ENCODE measurements at places on chromosomes 11 and 22.

DNA sequence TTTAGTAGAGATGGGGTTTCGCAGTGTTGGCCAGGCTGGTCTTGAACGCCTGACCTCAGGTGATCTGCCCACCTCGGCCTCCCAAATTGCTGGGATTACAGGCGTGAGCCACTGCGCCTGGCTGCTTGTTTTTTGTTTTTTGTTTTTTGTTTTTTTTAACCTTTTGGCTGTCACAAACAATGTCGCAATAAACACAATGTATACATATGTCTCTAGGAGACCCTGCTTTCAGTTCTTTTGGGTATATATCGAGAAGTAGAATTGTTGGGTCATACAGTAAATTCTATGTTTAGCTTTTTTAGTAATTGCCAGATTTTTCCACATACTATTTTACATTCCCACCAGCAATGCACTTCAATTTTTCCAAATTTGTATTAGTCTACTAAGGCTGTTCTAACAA lies 28.0 kb downstream of the RBX1 start:
- DNase-seq, result no peak

- no peak for DNase-seq
These were observed 117.4 kb upstream of the B3GAT1 start for GRCh38 chr11:134529212-134530096.

DNA sequence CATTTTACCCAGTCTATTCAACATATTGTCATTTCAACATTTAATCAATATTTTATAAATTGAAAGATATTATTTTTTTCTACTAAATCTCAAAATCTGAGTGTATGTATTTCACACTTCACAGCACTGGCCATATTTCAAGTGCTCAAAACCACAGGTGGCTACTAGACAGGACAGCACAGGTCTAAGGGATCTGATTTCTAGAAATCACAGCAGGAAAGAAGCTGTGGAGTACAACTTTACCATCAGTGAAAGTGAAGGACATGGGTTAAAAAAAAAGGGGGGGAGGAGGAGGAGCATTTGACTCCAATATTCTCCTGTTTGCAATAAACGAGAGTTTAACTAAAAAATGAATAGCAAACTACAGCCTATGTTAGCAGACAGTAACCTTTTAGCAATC lies 4.5 kb downstream of the PRDM10 start:
- DNase-seq, result no peak

- no peak for DNase-seq
These were observed 59.3 kb downstream of the EHF start for GRCh38 chr11:34680206-34680605.

DNA sequence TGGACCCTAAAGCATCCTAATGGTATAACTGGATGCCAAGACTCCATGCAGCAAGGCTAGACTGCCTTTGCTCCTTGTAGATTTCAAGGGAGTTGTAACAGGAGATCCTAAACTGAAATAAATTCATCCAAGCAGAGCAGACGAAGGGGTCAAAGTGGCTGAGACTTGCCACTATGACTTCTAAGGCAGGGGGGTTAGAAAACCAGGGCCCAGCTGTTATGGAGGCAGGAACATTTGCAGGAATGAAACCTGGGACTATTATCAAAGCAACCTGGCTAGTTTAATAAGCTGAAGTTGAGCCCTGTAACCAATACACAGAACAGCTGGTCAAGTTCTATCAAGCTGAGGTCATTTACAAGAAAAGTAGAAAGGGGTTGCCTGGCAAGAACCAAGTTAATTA lies 122.2 kb upstream of the TRPC6 start:
- DNase-seq, result no peak

GRCh38 chr11:45473341-45473895 lies 187.3 kb upstream of the SYT13 start:
- no peak for DNase-seq

DNA sequence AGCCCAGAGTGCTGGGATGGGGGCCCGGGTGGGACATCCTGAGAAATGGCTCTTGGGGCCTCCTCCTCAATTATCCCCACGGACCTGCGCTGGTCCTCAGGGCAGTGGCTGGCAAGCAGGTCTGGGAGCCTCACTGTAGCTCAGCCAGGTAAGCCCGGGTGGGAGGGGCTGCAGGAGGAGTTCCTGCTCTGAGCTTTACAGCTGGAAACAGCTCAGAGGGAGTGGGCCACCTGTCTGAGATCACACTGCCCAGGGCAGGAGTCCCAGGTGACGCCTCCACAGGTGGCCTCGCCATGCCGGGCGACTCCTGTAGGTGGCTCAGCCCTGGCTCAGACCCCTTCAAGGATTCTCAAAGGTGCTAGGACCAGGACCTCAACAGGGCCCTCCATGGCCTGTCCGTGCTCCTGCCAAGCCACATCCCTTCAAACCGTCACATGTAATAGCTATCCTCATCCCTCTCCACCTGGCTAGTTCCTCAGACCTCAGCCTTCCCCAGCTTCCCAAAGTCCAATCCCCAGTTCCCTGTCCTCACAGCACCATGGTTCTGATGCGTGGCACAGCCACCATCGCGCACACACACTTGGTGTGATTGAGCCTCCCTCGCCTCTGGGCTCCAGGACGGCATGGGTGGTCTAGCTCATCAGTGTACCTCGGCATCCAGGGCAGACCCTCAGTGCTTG lies 3.6 kb upstream of the TSSK2 start:
- DNase-seq, result no peak

- DNase-seq, result no peak
These were observed 8.7 kb downstream of the MED19 start for GRCh38 chr11:57703341-57703740.

DNA sequence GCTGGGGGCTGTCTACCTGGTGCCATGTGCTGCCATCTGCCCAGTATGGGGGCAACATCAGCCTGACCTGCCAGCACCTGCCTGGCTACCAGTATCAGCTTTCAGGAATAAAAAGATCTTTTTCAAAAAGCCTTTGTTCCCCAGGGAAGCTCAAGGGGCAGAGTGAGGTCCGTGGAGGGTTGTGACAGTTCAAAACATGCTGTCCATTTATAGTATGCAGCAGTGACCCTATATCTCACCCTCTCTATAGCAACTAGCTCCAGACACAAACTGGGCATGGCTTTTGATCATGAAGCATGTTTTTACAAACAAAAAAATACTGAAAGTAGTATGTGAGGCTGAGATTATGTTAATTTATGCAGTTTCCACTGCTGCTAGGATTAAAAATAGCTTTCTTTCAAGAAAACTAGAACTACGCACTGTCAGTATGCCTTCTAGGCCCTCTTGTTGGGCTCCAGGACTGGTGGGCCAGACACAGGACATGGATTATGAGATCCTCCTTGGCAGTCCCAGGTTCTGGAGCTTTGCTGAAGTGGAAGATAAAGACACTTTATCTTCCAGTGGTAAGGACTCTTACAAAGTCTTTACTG lies 23.4 kb downstream of the NAV2 start:
- DNase-seq, result no peak

DNA sequence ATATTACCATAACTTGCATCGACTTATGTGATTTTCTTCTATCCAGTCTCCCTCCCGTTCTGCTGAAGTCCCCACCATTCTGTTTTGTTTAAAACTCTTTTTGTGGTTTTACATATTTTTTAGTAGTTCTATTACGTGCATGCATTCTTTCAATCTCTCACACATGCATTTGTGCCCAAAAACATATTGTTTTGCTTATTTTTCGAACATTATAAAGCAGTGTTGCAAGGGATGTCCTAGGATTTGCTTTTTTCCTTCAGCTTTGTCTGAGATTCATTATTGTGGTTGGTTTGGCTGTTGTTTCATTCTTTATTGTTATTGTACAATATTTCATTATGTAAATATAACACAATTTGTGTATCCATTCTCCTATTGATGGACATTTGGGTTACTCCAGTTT lies 235.7 kb downstream of the DYNC2H1 start:
- DNase-seq, result no peak

DNA sequence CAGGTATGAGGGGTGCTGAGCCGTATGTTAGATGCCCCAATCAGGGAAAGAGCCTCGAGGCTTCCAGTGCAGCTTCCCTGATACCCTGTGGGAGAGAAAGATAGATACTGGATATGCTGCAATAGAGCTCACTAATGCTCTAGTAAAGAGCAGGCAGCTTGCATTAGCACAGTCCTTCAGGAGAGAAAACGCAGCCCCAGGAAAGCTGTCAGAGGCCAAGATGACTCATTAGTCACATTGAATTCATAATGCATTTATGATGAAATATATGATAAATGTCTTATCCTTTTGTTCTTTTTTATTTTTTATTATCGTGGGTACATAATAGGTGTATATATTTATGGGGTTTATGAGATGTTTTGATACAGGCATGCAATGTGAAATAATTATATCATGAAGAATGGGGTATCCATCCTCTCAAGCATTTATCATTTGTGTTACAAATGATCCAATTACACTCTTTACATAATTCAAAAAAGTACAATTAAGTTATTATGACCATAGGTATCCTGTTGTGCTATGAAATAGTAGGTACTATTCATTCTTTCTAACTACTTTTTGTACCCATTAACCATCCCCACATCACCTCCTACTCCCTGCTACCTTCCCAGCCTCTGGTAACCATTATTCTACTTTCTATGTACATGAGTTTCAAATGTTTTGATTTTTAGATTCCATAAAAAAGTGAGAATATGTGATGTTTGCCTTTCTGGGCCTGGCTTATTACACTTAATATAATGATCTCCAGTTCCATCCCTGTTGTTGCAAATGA lies 94.5 kb upstream of the TOP3B start:
- DNase-seq, result no peak

DNA sequence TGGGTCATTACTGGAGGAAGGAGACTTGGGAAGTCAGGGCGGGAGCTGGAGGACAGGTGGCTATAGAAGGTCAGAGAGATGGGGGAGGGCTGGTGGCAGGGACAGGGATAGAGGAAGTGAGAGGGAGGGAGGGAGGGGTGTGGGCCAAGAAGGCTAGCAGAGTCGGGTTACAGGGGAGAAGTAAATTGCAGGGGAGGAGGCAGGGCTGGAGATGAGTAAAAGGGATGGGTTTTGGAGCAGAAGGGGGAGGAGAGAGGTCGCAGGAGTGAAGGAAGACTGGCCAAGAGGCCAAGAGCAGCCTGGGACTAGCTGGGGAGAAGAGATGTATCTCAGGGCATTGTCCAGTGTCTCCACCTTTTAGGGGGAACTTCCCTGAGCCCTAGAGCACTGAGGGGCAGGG lies 33.0 kb downstream of the LRRC10B start:
- peak; percentile 75 for DNase-seq

- no peak for DNase-seq
These were observed 94.8 kb downstream of the KCNQ1 start for GRCh38 chr11:2539371-2540222.

- no peak for DNase-seq
These were observed 1.9 kb upstream of the TYR start for GRCh38 chr11:89175796-89176195.

- DNase-seq, result peak; percentile 22
These were observed 8.7 kb downstream of the CSF2RB start for GRCh38 chr22:36922105-36922608.

DNA sequence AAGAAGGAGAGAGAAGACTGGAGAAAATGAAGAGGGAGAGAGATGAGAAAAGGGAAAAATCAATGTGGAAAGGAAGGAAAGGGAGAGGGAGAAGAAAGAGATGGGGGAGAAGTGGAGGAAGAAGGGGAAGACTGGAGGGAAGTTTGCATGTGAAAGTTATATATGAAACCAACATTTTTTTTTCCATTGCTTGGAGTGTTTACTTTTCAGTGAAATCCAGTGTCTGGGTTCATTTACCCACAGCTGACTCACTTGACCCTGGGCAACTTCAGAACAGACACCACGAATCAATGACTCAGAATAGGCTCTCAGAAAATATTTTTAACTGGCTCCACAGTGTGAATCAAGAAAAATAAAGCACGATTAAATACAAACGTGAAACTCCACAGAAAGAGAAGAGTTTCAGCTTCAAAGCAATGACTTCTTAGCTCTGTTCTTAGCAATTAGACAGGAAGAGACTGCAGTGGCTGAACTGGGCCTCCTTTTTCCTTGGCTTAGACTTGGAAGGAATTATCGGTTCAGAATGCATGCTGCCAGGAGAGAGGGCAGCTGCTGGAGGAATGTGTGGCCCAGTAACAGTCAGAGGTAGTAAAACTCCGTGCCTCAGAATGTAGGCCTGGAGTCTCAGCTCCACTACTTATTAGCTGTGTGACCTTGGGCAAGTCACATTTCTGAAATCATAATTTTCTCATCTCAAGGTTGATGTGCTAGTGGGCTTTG lies 237.5 kb downstream of the MIAT start:
- DNase-seq, result peak; percentile 63

DNA sequence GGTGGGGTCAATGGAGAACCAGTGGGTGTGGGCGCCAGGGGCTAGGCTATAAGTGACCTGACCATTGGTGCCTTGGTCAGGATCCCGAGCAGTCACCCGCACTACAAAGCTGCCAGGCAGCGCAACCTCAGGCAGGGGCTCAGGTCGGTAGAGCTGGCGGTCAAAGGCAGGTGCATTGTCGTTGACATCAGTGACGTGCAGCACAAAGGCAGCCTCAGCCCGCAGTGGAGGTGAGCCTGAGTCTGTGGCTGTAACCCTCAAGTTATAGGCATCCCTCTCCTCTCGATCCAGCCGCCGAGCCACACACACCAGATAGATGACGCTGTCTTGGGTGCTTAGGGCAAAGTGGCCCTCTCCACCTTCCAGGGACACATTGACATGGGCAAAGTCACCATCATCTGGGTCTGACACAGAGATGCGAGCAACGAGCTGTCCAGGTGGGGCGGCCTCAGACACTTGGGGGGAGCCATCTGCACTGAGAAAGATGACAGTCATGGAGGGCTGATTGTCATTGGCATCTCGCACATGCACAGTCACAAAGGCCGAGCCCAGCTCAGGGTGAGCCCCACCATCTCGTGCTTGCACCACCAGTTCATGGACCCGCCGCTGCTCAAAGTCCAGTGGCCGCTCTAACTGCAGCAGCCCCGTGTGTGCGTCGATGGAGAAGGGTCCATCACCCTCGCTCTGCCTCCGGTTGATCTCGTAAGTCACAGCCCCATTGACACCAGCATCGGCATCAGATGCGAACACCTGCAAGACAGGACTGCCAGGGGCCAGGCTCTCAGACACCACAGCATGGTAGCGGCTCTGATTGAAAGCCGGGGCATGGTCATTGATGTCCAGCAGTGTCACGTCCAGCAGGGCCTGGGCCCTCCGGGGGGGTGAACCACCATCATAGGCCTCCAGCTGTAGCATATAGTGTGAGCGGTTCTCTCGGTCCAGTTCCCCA lies 15.3 kb downstream of the DCHS1 start:
- no peak for DNase-seq

DNA sequence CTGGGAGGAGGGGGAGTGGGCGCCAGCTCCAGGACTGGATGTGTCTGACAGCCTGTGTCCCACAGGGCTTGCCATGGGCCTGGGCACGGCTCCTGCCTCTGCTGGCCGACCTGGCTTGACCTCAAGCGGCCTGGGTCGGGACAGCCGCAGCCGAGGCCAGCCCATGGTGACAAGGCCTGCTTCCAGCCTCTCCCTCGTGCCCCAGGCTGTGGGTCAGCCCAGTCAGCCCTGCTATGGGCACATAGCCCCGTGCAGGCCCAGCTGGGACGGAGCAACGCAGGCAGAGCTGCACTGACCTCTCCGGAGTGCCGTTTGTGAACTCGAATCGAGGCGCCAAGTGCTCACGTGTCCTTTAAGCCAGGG lies 17.9 kb downstream of the OSBPL5 start:
- no peak for DNase-seq
